ENCODE measurements at places on chromosomes 7 and 10.

GRCh38 chr7:12926206-12926605, 238.8 kb downstream of the ARL4A start:
- DNase-seq, result no peak

- no peak for DNase-seq
Observed at GRCh38 chr10:128563387-128563786, 437.2 kb upstream of the MKI67 start.

DNA sequence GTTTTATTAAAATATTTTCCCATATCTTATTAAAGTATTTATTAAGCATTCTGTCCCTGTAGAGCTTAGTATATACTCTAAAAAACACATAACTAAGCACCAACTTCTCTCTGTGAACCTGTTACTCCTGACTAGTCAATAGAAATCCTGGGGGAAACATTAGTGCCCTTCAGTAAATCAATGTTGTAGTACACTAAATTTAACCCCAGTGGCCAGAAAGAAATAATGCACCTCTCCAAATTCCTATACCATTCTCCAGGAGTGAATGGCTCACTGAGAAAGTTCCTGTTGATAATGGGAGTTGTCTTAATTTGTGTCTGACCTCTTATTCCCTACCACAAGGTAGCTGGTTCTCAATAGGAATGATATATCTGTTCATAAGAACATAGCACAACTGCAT, 188.2 kb downstream of the SEMA3D start:
- no peak for DNase-seq

- DNase-seq, result no peak
Observed at GRCh38 chr7:151844071-151844824, 32.7 kb downstream of the PRKAG2 start.

GRCh38 chr10:10591715-10592341, 425.8 kb upstream of the CELF2 start:
- peak; percentile 43 for DNase-seq

GRCh38 chr7:103657474-103657894, 211.5 kb upstream of the SLC26A5 start:
- no peak for DNase-seq

- no peak for DNase-seq
Observed at GRCh38 chr7:115136796-115137443, 215.0 kb downstream of the MDFIC start.

GRCh38 chr7:98753989-98754479, 115.8 kb downstream of the TMEM130 start:
- no peak for DNase-seq

All from NCI-H748 treated with DMSO at 0.1 percent for 48 hours (cell line).